Melanocyte of skin (primary cell): ENCODE measurements at places on chromosomes 5 and 9. TPM values are rescaled to one million over a fixed set of nuclear protein-coding genes. Genes with fewer than 3 reads are reported as not detected.

Gene RGS7BP
- total RNA-seq: not detected in 2 replicates

Gene ADAMTS2
- under 0.01 and 4.7 TPM in 2 replicates for total RNA-seq

Gene ACER2
- 1.5 and 1.7 TPM in 2 replicates for total RNA-seq

Gene F2RL1
- total RNA-seq: under 0.01 TPM in 1 of 2 replicates, not detected in the other

Gene HAUS6
- total RNA-seq: 24.4 and 29.4 TPM in 2 replicates

Gene ADAMTS13
- total RNA-seq: 1.00 and 1.4 TPM in 2 replicates

Gene FOXD4L5
- total RNA-seq: under 0.01 TPM in 2 replicates

Gene ZDHHC11B
- 0.31 TPM in 1 of 2 replicates, not detected in the other for total RNA-seq

Gene SOX30
- total RNA-seq: not detected in 2 replicates

Gene SLC2A8
- total RNA-seq: 12.7 and 18.6 TPM in 2 replicates

Gene PCDHGB1
- 0.69 and 2.5 TPM in 2 replicates for total RNA-seq

Gene PCDHGB3
- 1.00 and 1.5 TPM in 2 replicates for total RNA-seq

Gene CARD9
- total RNA-seq: 0.33 and 0.62 TPM in 2 replicates

Gene ECM2
- under 0.01 TPM in 1 of 2 replicates, not detected in the other for total RNA-seq

Gene LCN2
- not detected in 2 replicates for total RNA-seq

Gene PCDHGA4
- total RNA-seq: 0.67 and 1.5 TPM in 2 replicates

Gene MARVELD2
- total RNA-seq: 1.0 and 4.0 TPM in 2 replicates

Gene IFNA5
- total RNA-seq: not detected in 2 replicates

Gene TMEM174
- not detected in 2 replicates for total RNA-seq

Gene CDH6
- not detected in 2 replicates for total RNA-seq

Gene CTXN3
- total RNA-seq: not detected in 2 replicates

Gene ADAMTS6
- 2.3 and 5.0 TPM in 2 replicates for total RNA-seq

Gene INSL4
- under 0.01 and 0.34 TPM in 2 replicates for total RNA-seq

Gene ELAVL2
- 0.15 TPM in 1 of 2 replicates, not detected in the other for total RNA-seq

Gene DMGDH
- 2.1 and 2.2 TPM in 2 replicates for total RNA-seq

Gene SLC4A9
- total RNA-seq: not detected in 2 replicates

Gene LHX2
- total RNA-seq: not detected in 2 replicates

Gene GRM6
- not detected in 2 replicates for total RNA-seq

Gene ADRB2
- 0.77 and 2.7 TPM in 2 replicates for total RNA-seq

Gene PCDHA1
- not detected in 2 replicates for total RNA-seq
